ENCODE measurements at places on chromosomes 4 and X.

DNA sequence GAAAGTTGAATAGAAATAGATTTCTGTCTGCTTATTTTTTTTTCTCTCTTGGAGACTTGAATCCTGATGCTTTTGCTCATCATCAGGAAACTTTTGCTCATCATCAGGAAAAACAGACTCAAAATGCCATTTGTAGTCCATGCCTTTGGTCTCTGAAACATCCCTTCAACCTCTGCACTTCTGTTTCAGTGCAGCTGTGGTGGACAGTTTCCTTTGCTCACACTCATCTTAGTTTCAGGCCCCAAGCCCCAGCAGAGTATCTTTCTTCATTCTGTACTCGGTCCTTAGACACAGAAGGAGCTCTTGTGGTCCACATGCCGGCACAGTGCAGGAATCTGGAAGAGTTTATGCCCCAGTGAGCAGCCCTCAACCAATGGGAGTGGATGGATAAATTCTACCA is 337.9 kb downstream of the PPP3CA start:
- no peak for DNase-seq

DNA sequence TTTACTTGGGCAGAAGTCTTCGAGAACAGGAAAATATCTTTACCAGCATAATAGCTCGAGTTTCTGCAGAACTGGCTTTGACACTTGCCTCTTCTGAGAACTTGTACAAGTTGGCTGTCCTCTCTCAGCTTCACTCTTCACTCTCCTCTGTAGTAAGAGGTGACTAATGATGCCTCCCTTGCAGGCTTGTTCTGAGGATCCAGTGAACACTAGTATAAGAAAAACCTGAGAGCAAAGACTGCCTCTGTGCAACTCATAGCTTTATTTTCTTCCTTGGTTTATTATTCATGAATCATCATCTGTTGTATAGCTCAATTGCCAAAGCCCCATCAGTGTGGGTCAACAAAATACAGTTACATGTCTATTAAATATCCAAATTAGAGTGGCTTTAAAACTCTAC is 266.7 kb upstream of the CLNK start:
- DNase-seq, result no peak

DNA sequence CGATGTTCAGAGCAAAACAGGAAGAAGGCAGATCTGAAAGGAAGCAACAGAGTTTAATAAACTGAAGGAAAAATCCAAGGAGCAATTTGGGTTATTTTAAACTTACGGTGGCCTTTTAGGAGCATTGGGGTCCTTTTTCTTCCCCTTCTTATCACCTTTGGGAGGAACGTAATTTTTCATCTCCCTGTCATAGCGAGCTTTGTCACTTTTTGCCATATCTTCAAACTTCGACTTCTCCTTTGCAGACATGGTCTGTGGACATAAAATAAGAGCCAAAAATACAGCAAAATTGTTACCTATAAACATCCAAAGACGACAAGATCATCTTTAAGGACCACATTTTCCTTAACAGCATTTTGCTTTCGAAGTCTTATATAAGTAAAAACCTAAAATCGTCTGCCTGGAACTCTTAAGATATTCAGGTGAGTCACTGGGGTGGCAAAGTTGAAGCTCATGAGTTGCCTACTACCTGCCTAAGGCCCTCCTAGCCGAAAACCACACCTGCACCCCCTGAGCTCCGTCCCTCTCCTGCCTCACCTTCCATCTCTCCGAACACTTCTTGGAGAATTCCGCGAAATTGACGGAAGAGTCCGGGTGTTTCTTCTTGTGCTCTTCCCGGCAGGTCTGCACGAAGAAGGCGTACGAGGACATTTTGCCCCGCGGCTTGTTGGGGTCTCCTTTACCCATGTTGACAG is 1.0 kb downstream of the HMGB2 start:
- no peak for DNase-seq

DNA sequence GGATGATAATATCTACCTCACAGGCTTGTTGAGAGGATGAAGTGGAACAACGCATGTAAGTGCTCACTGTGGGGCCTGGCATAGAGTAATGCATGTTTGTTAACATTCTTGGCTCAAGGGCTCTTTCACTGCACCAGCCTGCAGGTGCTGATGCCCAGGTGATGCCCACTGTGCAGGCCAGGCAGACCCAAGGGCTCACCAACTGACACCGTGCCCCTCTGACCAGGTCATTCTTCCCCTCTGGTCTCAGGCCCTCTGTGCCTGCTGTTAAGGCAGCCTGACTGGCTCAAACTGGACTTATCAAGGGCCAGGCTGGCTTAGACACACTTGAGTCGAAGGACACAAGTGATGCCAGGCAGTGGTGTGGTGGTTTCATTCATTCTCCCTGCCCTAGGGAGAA is 90.5 kb downstream of the PJA1 start:
- no peak for DNase-seq

DNA sequence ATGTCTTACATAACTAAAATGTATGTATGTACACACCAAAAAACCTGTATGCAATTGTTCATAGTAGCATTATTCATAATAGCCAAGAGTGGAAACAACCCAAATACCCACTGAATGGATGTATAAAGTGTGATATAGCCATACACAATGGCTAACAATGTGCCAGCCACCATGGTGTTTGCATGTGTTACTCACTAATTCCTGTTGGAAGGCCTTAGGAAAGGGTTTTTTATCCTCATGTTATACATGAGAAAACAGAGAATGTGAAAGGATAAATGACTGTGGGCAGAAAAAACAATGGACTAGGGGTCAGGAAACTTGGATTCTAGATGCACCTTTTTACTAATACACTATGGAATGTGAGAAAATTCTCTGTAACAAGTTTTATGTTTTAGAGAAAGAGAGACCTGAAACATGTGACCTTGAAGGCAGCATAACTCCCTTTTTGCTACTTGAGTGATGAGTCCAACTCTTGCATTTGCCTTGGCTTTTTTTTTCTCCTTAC is 55.7 kb downstream of the TIGD2 start:
- no peak for DNase-seq

DNA sequence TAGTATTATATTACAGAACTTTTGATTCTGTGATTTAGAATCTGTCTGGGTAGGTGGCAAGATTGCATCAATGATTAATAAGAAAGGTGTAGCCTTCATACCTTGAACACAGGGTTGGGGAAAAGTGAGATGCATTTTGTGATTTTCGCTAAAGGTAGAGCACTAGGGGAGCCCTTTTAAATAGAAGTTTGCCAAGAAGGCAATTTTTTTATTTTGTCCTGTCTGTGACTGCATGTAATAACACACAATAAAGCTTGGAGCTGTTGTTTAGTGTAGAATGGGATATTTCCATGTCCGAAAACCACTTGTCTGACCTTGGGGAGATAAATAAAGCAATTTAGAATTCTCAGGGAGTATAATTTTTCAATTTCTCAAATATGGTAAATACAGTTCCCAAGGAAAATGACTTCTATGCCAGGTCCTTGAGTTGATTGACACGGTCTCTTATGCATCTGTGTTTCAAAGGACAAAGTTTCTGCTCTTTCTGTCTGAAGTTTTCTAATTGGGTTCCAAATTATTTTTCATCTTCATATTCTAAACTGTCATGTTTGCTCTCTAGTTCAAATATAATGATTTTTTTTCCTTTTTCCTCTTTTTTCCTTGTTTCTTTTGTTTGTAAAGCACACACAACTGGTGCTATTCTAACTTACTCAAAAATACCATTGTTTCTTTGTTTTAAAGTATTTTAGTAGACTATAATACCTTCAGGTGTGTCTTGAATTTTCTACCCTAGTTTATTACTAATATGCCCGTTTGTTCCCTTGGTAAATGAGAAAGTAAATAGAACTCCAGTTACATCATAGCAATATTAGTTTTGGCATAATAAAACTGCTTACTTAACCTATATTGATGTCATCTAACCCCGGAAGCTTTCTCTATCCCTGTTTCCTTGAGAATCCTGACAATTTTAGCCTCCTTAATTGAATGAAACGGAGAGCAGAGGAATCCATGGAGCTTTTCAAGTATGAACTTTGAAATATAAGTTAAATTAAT is 87.8 kb upstream of the BMPR1B start:
- DNase-seq, result no peak

- DNase-seq, result no peak
Measured at GRCh38 chrX:48782795-48783194, 3.6 kb upstream of the GATA1 start.

DNA sequence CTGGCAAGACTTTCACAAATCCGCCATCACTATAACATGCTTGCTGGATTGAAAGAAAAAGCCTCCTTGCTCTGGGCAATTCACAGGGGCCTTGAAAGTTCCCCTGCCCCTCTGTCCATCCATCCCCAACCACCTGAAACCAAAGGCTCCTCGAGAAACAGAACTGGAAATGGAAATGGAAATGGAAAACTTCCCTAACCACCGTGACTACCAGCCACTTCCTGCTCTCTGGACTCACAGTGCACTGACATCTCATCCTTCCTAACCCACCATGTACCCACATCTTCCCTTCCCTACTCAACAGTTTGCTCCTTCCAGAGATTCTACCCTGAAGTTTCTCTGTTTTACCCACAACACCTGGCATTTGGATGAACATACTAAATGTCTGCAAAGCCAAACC is 603.6 kb upstream of the DIPK2B start:
- DNase-seq, result no peak

GRCh38 chr4:34250562-34250961 is 1993.8 kb downstream of the ARAP2 start:
- peak; percentile 9 for DNase-seq

- DNase-seq, result no peak
Measured at GRCh38 chr4:78565971-78566372, 14.4 kb downstream of the ANXA3 start.

DNA sequence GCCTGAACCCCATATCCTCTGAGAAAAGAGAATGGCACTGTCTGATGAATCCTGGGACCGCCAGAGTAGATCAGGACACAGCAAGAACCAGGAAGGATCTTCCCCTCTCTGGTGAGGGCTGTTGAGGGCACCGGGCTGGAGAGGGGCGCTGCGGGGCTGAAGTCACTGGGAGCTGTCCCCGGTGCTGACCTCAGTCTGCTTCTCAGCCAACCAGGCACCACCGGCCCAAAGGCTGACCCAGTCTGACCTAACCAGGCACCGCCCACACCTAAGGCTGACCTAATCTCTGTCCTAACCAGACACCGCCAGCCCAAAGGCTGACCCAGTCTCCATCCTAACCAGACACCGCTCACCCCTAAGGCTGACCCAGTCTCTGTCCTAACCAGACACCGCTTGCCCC is 82.8 kb downstream of the CPZ start:
- DNase-seq, result no peak

GRCh38 chr4:41079881-41080560 is 134.3 kb downstream of the APBB2 start:
- DNase-seq, result no peak

DNA sequence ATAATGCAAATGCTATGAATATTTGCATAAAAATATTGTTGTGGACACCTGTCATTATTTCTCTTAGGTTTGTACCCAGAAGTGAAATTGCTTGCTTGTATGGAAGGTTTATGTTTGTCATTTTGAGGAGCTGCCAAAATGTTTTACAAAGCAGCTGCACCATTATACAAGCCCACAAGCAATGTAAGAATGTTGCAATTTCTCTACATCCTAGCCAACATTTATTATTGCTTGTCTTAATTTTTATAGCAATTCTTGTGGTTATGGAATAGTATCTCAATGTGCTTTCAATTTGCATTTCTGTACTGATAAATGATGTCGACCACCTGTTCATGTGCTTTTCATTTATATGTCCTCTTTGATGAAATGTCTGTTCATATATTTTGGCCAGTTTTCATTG is 18.7 kb upstream of the RBMX start:
- peak; percentile 45 for DNase-seq

- no peak for DNase-seq
Measured at GRCh38 chr4:34170946-34171345, 2073.4 kb downstream of the ARAP2 start.

DNA sequence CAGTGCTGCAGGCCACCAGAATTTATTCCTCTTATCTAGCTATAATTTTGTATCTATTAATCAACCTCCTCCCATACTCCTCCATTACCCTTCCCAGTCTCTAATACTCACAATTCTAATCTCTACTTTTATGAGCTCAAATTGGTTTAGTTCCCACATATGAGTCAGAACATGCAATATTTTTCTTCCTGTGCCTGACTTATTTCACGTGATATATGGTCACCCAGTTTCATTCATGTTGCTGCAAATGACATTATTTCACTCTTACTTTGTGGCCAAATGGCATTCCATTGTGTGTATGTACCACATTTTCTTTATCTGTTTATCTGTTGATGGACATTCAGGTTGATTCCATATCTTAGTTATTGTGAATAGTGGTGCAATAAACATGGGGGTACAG is 483.5 kb downstream of the ACTRT1 start:
- DNase-seq, result no peak

GRCh38 chrX:133776072-133776471 is 209.3 kb downstream of the GPC3 start:
- no peak for DNase-seq

- DNase-seq, result no peak
Measured at GRCh38 chr4:9866931-9867330, 85.5 kb downstream of the DRD5 start.

DNA sequence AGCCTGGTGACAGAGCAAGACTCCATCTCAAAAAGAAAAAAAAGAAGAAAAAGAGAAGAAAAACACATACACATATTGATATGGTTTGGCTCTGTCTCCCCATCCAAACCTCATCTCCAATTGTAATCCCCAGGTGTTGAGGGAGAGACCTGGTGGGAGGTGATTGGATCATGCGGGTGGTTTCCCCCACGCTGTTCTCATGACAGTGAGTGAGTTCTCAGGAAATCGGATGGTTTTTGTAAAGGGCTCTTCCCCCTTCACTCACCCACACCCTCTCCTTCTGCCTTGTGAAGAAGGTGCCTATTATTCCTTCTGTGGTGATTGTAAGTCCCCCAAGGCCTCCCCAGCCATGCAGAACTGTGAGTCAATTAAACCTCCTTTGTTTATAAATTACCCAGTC is 68.4 kb downstream of the LDB2 start:
- DNase-seq, result no peak
